ENCODE measurements at places on chromosomes 16 and 17. TPM values are rescaled to one million over a fixed set of nuclear protein-coding genes. Genes with fewer than 3 reads are reported as not detected.

Gene ADAMTS18
- total RNA-seq, result 0.76 TPM

Gene CDH1
- not detected for total RNA-seq

Gene DOK4
- total RNA-seq, result 22.7 TPM

Gene UTS2R
- not detected for total RNA-seq

Gene KRT32
- total RNA-seq, result not detected

Gene TPSG1
- total RNA-seq, result not detected

Gene CD300H
- not detected for total RNA-seq
